Bronchial epithelial cell (primary cell): ENCODE measurements at places on chromosomes 16 and 17. TPM values are rescaled to one million over a fixed set of nuclear protein-coding genes. Genes with fewer than 3 reads are reported as not detected.

SNAI3 gene
- total RNA-seq: 0.26 TPM in 1 of 2 replicates, not detected in the other

PRR15L gene
- 1.6 and 9.1 TPM in 2 replicates for total RNA-seq

G6PC1 gene
- not detected in 2 replicates for total RNA-seq

EPN3 gene
- 2.9 and 10.9 TPM in 2 replicates for total RNA-seq

CCL15 gene
- total RNA-seq: not detected in 2 replicates

KRTAP1-1 gene
- not detected in 2 replicates for total RNA-seq

TP53TG3B gene
- not detected in 2 replicates for total RNA-seq

C17orf100 gene
- total RNA-seq: 0.13 and 0.53 TPM in 2 replicates

PRR35 gene
- total RNA-seq: not detected in 2 replicates

RNF135 gene
- 9.2 and 17.8 TPM in 2 replicates for total RNA-seq

HOXB7 gene
- not detected in 2 replicates for total RNA-seq
